NCI-H1417 treated with DMSO at 0.1 percent for 48 hours (cell line): ENCODE measurements at places on chromosomes 13 and 19.

GRCh38 chr13:71864094-71864985, 2.7 kb downstream of the DACH1 start:
- DNase-seq: no peak

DNA sequence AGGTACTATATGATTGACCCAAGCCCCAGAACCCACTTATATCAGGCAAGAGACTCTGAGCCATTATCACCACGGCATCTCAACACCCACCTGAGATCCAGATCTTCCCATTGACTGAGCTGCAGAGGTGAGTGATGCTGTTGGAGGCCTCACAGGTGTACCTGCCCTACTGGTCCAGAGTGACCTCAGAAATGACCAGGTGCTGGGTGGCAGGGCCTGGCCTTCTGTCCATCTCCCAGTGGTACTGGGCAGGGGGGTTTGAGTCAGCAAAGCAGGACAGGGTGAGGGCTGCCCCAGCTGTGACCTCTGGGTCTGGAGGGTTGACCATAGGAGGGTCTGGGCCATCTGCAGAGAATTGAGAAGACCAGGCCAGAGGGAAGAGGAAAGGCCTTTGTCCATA, 13.2 kb upstream of the CEACAM20 start:
- DNase-seq: no peak

- no peak for DNase-seq
Measured at GRCh38 chr19:18230941-18231734, 4.9 kb upstream of the PDE4C start.

- no peak for DNase-seq
Measured at GRCh38 chr19:48401287-48401686, 7.8 kb downstream of the GRIN2D start.

DNA sequence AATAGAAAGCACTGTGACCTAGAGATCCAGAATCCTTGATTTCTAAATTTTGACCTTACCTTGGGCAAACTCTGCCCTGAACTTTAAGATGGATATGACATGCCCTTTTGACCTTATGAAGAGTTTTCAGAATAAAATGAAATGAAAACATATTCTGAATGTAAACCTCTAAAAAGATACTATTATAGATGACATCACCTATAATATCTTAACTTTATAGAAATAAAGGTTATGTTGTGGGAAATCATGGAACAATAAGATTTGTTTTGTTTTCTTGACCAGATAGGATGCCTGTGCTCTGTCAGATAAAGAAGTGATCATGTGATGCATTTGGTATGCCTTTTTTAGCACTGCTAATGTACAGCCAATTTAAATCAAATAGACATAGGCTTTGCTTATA, 13.1 kb upstream of the LPAR6 start:
- DNase-seq: no peak

- no peak for DNase-seq
Measured at GRCh38 chr13:66076417-66076816, 1153.7 kb downstream of the PCDH9 start.

GRCh38 chr13:51032831-51033230, 78.2 kb downstream of the C13orf42 start:
- no peak for DNase-seq

- DNase-seq: no peak
Measured at GRCh38 chr19:30288911-30289310, 83.3 kb upstream of the ZNF536 start.

- DNase-seq: no peak
Measured at GRCh38 chr13:42039946-42040729, 8.3 kb upstream of the DGKH start.
